Neural progenitor cell (in vitro differentiated cells): ENCODE measurements at places on chromosomes 7 and 10. TPM values are rescaled to one million over a fixed set of nuclear protein-coding genes. Genes with fewer than 3 reads are reported as not detected.

GRCh38 chr7:17608114-17608833, 309.8 kb downstream of the AHR start:
- no peak for DNase-seq

DNA sequence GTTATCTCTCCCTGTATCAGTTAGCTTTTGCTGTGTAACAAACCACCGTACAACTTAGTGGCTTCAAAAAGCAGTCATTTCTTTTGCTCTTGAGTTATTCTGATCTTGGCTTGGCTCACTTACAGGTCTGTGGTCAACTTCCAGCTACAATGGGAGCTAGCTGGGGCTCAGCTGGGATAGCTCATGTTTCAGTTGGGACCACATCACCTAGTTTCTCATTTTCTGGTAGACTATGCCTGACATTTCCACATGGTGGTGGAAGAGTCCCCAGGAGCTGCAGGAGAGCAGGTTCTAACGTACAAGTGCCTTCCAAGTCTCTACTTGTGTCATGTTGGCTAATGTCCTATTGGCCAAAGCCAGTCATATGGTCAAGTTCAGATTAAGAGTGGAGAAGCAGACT, 25.8 kb upstream of the PIP4K2A start:
- DNase-seq: no peak

GRCh38 chr10:128042131-128042610, 84.1 kb downstream of the MKI67 start:
- no peak for DNase-seq

DNA sequence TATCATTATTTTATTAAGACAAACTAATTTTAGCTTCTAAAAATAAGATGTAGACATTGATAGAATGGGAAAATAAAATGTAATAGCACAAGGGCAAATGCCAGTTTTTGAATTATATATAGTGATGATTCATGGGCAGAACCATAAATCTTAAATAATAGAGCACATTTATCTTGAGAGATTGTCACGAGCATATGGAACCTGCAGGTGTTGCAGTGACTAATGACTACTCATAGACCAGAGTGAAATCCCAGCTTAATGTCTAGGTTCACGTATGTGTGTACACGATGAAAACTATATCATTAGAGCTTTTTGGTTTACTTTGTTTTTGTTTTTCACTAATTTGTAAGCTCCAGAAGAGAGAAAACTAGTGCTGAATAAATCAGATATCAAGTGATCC, 150.2 kb upstream of the CACNA2D1 start:
- no peak for DNase-seq

DNA sequence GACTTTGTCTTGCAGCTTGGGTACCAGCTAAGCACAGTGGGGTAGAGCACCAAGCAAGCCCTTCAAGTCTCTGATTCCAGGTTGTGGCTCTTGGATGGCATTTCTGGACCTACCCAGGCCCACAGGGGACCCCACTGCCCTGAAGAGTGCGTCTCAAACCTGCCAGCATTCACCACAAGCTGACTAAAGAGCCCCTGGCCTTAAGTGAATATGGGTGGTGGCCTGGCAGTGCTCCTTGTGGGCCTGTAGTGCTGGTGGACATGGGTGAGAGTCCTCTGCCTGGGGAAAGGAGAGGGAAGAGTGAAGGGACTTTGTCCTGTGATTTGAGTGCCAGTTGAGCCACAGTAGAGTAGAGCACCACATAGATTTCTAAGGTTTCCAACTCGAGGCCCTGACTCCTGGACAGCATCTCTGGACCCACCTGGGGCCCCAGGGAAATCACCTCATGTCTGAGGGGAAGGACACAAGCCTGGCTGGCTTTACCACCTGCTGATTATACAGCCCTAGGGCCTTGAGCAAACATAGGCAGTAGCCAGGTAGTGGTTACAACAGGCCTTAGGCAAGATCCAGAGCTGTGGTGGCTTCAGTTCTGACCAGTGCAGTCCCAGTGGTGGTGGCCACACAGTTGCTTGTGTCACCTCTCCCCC, 23.7 kb downstream of the GSDME start:
- no peak for DNase-seq

Gene CYP2C9
- total RNA-seq: not detected in 2 replicates

Gene SYPL1
- total RNA-seq: 29.9 and 48.8 TPM in 2 replicates

Gene CALML5
- not detected in 2 replicates for total RNA-seq

Gene DPY19L1
- total RNA-seq: 30.9 and 48.2 TPM in 2 replicates
